NCI-H526 treated with DMSO at 0.1 percent for 48 hours (cell line): ENCODE measurements at places on chromosomes 2 and 18.
A peak's percentile ranks its signal among the peaks of the same experiment; 100 is the strongest.

- DNase-seq: no peak
Measured at GRCh38 chr18:33612632-33613031, 34.6 kb downstream of the ASXL3 start.

GRCh38 chr2:16179701-16180416, 239.5 kb downstream of the MYCN start:
- DNase-seq: no peak

DNA sequence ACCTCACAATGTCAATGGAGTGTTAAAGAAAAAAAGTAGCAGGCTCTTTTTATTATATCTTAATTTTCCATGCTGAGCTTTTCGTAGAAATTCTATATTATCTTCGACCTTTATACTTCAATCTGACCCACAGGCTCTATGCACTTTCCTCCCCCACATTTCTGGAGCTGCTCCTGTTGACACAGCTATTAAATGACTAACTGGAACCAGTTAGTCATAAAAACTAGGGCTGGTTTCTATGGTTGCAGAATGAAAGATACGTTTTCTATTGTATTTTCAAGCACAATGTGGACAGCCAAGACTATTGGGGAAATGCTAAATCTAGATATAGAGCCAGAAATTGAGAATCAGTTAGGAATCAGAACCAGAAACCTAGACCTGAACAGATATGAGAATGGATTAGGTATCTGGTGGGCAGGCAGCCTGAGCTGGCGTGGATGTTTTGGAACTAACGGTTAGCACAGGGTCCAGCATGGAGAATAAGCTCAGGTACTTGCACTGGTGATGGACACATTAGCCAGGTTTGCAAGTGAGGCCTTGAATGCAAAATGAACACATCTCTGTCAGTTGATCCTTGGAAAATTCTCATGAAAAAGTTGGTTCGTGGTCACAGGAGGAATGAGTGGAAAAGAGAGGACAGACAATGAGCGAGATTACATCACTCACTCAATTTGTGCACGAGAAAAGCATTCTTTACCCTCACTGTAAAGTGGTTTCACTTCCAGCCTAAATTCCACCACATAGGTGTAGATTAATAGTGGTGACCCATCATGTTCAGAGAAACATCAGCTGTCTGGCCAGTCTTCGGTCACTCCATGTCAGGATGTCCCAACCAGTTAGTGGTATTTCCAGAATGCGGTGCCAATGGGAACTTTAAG, 144.6 kb upstream of the EPHA4 start:
- no peak for DNase-seq

DNA sequence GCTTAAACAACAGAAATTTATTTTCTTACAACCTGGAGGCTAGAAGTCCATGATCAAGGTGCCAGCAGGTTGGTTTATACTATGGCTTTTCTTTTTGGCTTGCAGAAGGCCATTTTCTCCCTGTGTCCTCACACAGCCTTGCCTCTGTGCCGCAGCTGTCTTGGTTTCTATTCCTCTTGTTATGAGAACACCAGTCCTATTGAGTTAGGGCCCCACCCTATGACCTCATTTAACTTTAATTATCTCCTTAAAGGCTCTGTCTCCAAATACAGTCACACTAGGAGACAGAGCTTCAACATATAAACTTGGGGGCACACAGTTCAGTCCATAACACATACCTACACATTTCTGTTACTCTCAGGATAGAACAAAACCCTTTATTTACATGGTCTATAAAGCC, 17.3 kb upstream of the RHOB start:
- DNase-seq: no peak

DNA sequence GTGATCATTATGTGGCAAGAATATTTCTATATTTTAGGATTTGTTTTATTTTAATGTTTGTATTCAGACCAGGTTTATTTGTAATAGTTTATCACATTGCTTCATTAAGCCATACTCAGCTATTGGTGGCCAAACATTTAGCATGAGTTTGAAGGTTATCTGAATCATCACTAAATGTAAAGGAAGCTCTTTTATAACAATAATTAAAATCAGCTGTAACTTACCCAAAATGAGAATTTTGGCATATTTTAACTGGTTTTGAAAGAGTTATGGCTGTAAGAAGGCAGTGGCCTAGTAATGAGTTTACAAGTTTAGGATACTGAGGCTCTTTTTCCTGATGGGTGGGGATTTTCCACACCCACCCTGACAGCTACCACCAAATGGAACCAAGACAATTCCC, 177.8 kb downstream of the EN1 start:
- DNase-seq: no peak

DNA sequence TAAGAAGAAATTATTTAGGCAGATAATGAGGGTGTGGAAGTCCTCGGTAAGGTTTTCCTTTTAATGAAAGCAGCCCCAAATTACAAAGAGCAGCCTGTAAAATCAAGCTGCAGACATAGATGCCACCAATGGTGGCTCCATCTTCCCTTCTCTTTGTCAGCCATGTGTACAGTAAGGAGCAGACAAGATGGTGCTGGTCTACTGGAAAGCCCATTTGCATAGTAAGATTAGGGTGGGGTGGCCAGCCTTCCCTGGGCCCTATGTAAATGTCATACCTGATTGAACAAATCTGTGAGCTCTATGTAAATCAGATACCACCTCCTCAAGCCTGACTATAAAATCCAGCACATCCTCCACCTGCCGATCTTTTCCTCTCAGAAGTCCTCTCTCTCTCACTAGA, 154.4 kb upstream of the SERTAD2 start:
- DNase-seq: peak; percentile 86

DNA sequence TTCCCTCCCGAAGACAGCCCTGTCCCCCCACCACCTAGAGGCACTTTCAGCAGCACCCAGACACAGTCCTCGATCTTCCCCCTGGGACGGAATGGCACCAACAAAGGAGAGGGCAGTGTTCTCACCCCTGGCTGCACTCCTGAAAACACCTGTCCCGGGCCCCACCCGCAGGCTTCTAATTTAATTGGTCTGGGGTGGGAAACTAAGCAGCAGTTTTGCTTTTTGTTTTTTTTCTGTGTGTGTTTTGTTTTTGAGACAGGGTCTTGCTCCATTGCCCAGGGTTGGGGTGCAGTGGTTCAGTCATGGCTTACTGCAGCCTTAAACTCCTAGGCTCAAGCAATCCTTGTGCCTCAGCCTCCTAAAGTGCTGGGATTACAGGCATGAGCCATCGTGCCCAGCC, 38.4 kb upstream of the REL start:
- no peak for DNase-seq

- no peak for DNase-seq
Measured at GRCh38 chr2:218961229-218961628, 1.8 kb downstream of the CDK5R2 start.

- peak; percentile 92 for DNase-seq
Measured at GRCh38 chr2:24399434-24400206, 39.3 kb upstream of the ITSN2 start.

- no peak for DNase-seq
Measured at GRCh38 chr2:182921234-182921633, 54.8 kb upstream of the FRZB start.

- no peak for DNase-seq
Measured at GRCh38 chr2:204881655-204882054, 336.4 kb downstream of the PARD3B start.

- no peak for DNase-seq
Measured at GRCh38 chr2:11967946-11968465, 221.6 kb downstream of the LPIN1 start.

GRCh38 chr18:62759704-62760402, 44.5 kb downstream of the PHLPP1 start:
- DNase-seq: no peak

DNA sequence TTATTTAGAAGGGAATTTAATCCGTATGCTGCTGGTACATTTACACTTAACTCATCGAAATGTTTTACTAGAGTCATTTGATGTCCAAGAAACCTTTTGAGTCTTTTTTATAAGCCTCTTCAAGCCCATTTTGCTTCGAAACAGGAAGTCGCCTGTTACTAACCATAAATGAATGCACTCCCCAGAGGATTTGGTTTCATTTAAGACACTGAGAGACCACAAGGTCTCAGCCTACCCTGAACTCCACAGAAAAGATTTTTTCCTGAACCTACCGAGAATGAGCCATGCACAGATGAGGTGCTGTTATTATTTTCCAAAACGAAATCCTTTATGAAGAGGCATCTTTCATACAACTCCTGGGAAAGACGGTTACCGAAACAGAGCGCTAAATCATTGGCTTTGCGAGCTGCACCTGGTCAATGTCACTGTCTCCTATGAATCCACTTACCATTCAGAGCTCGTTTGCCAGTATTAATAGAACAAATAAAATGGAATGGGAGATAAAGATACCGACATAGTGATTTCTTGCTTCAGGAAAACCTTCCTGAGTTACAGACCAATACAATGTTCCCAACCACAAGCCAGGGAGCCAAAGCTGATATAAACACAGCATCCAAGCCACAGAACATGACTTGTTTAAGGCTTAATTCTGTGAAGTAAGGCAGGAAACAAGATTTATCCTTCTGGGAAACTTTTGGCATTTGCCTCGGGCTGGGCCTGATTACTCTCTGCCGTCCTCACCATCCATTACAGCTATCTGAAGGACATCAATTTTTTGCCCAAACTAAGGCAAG, 382.1 kb downstream of the OSR1 start:
- DNase-seq: no peak

GRCh38 chr2:229675569-229675968, 38.8 kb downstream of the DNER start:
- no peak for DNase-seq
